ENCODE measurements at places on chromosomes 16 and 17.

DNA sequence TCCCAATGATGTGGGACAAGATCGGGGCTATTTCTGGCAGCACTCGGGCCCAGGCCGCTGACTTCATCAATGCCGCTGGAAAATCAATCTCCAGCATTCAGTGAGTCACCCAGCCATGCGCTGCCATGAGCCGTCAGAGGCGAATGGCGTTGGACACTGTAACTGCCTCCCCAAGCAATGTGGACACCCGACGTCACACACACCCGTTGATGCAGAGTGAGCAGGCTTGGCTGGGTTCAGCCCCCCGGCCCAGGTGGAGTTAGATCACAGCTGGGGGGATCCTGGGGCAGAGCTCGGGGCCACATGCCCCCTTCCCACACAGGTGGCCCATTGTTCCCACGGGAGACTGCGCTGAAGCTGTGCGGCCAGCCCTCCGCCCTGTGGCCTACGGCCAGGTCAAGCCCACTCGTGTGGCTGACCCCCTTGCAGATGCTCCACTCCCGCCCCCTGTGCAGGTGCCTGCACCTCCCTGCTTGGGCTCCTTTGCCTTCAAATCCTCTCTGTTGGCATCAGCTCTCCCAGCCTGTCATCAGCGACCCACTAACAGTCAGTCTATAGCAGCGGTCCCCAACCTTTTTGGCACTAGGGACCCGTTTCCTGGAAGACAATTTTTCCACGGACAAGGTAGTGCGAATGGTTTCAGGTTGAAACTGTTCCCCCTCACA, 89.9 kb downstream of the TBC1D16 start:
- DNase-seq: no peak

GRCh38 chr17:46741122-46741730, 77.3 kb downstream of the WNT3 start:
- DNase-seq: no peak

GRCh38 chr16:10039220-10040096, 142.8 kb downstream of the GRIN2A start:
- no peak for DNase-seq

GRCh38 chr17:47638903-47639302, 10.8 kb upstream of the KPNB1 start:
- DNase-seq: no peak

- DNase-seq: no peak
Observed at GRCh38 chr16:56362057-56362655, 63.2 kb downstream of the AMFR start.

DNA sequence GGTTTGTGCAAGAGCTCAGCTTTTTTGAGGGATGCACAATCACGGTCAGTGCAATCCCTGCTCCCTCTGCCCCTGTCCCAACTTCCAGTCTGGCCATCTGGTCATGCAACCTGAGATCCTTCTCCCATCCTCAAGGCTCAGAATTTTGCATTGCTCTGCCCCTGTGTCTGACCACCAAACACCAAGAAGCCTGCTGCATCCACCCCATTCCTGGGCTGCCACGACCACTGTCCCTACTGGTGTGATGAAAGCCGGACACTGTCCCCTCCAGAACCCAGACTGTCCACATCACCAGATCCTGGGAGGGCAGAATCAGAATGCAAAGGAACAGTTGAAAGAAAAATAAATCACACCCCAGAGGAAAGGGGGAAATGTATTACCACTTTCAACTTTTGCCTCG, 231.0 kb downstream of the C16orf78 start:
- no peak for DNase-seq

DNA sequence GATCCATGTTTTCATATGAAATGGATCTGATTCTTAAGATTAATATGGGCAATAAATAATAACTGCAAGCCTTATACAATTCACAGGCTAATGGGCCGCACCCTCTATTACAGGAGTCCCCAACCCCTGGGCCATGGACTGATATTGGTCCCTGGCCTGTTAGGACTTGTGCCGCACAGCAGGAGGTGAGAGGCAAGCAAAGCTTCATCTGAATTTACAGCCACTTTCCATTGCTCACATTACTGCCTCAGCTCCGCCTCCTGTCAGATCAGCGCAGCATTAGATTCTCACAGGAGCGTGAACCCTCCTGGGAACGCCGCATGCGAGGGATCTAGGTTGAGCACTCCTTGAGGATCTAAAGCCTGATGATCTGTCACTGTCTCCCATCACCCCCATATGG, 26.8 kb downstream of the METTL16 start:
- DNase-seq: no peak

- no peak for DNase-seq
Observed at GRCh38 chr16:84899414-84899813, 79.6 kb downstream of the CRISPLD2 start.

DNA sequence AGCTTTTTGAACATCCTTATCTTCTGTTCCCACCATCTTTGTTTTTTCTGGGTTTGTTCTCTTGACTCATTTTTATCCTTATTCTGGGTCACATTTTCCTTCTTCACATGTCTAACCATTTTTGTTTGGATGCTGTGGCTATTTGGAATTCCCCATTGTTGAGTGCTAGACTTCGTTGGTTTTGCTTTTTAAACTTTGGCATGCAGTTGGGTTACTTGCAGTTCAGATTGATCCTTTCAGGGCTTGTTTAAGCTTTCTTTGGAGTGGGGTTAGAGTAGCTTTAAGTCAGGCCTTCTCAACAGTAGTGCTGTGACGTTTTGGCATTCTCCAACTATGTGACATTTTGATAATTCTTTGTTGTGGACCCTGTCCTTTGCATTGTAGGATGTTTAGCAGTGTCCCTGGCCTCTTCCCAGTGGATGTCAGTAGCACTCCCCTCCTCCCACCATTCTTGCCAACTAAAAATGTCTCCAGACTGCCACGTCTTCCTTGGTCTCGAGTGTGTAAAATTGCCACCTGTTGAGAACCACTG, 21.1 kb downstream of the PRMT7 start:
- no peak for DNase-seq

- DNase-seq: no peak
Observed at GRCh38 chr16:60907645-60908044, 1128.6 kb downstream of the CDH8 start.

GRCh38 chr16:85552980-85553435, 60.1 kb upstream of the GSE1 start:
- no peak for DNase-seq

GRCh38 chr16:49563666-49564065, 190.1 kb downstream of the C16orf78 start:
- DNase-seq: no peak

DNA sequence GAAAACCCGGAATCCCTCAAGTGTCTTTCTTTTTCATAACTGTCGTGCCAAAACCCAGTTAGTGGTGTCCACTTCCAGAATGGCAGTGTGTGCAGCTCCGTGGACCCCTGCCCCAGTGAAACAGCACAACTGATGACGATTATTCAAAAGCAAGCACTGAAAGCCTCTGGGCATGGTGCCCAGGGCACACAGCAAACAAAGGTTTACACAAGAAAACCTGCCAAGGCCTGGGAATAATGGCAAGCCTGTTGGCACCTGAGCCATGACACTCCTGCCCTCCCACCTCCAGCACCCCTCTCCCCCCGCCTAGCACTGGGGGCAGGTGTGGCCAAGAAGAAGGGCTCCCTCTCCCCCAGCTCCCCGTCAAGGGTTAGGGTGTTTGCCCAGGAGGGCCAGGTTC, 2.8 kb downstream of the PKMYT1 start:
- no peak for DNase-seq

- no peak for DNase-seq
Observed at GRCh38 chr16:22008215-22009059, 526 bp downstream of the MOSMO start.

- DNase-seq: no peak
Observed at GRCh38 chr17:47698749-47699535, 5.0 kb downstream of the TBKBP1 start.

- DNase-seq: no peak
Observed at GRCh38 chr16:55697867-55698266, 42.1 kb downstream of the SLC6A2 start.

GRCh38 chr17:50947782-50948543, 81.8 kb upstream of the TOB1 start:
- no peak for DNase-seq

DNA sequence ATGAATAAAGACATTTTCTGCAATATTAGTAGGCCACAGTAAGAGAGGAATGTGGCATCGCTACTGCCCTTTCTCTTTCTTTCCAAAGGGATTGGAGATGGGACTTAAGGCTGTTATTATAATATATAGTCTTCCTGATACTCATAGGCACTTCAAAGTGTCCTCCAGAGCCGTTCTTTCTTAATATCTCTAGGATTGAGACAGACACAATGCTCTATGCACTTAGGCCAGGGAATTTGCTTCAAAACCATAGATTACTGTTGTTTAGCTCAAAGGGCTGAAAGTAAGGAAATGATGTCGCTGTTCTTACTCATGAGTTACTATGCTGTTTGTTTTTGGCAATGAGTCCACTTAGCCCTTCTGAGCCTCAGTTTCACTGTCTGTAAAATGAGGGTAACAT, 590.5 kb downstream of the CDH11 start:
- DNase-seq: no peak

DNA sequence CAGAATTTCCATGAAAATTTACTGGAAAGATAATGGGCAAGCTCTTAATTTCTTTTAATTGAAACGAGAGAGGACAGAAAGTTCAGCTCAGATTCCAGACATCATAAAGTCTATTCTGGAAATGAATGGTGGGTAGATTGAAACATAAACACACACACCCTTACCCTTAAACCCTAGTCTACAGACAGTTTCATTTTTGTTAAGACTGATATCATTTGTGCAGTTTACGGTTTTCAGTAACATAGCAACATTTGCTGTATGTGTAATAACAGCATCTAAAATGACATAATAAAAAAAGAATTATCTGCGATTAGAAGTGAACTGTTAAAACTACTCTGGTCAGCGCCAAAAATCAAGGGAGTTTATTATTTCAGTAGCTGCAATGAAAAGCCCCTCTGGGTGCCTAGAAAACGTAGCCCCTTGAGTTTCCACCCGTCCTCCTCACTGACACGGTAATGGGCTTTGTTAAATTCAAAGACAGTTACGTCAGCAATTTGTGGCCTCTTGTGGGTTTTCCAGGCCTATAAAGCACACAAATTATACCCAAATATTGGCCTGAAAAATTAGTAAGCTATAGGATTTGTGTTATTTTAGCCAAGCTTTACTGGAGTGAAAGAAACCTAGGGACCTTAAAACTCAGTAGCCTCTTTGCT, 520.6 kb upstream of the SOX9 start:
- no peak for DNase-seq

- DNase-seq: no peak
Observed at GRCh38 chr16:88378401-88378800, 4.4 kb upstream of the ZNF469 start.

DNA sequence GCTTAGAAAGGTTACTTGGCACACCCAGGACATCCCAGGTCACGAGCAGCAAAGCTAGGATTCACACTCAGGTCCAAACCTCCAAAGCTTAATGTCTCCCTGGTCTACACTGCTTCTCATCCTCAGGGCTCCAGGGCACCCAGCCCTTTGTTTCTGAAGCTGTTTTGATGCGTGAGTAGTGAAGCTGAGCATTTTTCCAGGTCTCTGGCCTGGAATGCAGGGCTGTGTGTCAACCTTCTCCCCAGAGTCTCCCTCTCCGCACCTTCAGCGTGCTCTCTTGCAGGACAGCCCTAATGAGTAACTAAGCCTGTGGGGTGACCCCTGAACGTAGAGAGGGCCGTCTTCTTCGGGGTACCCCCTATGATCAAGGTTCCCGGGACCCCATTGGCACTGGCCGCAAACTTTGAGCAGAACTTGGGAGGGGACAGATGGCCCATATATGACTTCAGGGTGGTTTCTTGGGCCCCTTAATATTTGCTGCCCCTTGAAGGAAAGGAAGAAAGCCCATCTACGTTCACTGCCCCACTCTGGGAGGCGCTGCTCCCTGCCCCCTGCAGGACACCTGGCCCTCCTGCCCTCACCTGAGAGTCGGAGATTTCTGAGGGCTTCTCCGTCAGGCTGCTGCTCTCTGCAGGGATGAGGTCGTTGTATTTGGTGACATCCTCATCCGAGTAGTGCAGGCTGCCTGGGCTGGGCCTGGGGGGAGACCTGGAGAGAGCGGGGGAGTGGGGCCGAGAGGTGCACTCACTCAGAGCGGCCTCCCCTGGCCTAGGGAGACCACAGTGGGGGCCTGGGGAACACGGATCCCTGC, 36.4 kb upstream of the CDC42EP4 start:
- no peak for DNase-seq

DNA sequence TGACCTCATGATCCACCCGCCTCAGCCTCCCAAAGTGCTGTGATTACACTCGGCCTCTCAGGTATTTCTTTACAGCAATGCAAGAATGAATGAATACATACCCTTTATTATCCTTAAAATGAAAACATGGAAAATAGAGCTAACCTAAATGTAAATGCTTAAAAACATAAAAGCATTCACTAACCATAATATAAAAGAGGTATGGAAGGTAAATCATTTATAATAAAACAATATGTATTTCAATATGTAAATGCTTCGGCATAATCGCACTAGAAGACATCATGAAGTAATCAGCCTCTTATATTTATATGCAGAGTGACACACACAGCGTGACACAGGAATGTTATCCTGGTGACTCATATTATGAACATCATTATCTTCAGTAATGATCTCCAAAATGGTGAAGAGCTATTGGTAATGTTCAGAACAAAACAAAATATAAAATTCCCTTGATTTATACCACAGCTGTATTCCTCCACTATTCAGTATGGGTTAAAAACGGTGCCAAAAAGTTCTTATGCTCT, 53.9 kb downstream of the AIPL1 start:
- DNase-seq: no peak

DNA sequence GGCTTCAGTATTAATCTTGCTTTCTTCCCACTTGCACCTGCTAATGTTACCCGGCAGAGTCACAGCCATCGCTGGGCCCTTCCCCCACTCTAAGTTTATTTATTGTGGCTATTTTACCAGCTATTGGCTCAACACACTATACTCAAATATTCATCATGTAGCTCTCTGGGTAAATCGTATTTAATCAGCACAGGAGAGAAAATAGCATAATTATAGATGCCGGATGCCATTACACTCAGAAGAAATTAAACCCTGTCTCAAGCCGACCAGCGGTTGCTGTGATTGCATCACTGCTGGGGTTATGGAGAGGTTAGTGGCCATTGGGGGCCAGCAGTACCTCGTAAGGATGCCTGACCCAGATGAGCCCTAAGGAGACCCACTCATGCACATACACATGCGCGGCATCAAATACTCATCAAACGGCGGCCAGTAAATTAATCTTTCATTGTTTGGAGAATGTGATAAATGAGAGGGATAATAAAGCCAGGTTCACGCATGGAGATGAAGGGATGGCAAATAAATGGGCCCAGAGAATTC, 269.5 kb upstream of the ZFHX3 start:
- DNase-seq: no peak

GRCh38 chr16:14351647-14352046, 278.4 kb downstream of the PARN start:
- no peak for DNase-seq

GRCh38 chr16:46889942-46890300, 5.8 kb downstream of the GPT2 start:
- no peak for DNase-seq

GRCh38 chr17:50829332-50829731, 6.1 kb upstream of the WFIKKN2 start:
- no peak for DNase-seq

GRCh38 chr16:80345701-80346100, 195.1 kb upstream of the DYNLRB2 start:
- no peak for DNase-seq

- DNase-seq: no peak
Observed at GRCh38 chr17:27882162-27882840, 10.9 kb downstream of the LYRM9 start.

GRCh38 chr17:65634533-65634932, 73.1 kb upstream of the AXIN2 start:
- no peak for DNase-seq

GRCh38 chr17:49941427-49941826, 27.6 kb upstream of the DLX4 start:
- no peak for DNase-seq

- DNase-seq: no peak
Observed at GRCh38 chr17:42120770-42121769, at the start of gene KAT2A. KAT2A (minus strand) TSS chr17:42121367; CDS start chr17:42121304, 63 bp downstream.

Measured in brain pericyte (primary cell).